GM23248 (cell line): ENCODE measurements at places on chromosomes 7 and 10.
A peak's percentile ranks its signal among the peaks of the same experiment; 100 is the strongest.

DNA sequence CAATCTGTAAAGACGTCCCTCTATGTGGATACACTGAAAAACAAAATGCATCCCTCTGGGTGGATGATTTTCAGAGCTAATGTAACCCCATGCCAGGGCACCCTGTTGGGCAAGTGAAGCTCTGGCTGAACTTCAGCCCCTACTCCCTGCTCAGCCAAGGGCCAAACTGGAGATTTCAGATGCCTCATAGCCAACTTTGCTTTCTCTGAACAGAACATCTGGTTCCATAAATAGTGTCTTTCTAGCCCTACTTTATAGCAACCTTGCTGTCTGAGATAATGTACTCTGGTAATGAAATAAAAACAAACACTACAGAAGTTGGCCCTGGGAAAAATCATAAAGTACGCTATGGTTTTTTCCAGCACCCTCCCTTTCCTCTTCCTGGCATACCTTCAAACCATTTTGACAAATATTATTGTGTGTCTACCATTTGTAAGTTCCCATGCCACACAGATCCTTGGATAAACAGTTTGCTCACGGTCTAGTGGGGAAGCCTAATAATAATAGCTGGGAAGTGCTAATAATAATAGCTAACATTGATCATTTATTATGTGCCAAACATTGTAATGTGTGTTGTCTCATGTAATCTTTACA, 3.4 kb downstream of the ENTPD1 start:
- no peak for DNase-seq

DNA sequence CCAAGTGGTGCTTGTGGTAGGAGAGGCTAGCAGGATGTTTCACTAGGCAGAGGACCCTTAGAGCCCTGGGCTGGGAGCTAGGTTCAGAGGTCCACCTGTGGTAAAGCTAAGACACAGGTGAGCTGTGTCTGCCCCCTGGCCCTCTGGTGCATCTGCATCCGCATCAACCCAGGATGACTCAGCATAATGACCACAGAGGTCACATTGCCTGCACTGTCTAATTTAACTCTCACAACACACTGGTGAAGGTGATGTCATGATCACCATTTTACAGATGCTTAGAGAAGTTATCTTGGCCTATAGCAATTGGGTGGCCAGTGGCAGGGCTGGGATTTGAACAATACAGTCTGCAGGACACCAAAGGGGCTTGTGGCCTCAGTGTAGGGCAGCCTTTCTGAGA, 33.1 kb downstream of the HABP2 start:
- peak; percentile 10 for DNase-seq

DNA sequence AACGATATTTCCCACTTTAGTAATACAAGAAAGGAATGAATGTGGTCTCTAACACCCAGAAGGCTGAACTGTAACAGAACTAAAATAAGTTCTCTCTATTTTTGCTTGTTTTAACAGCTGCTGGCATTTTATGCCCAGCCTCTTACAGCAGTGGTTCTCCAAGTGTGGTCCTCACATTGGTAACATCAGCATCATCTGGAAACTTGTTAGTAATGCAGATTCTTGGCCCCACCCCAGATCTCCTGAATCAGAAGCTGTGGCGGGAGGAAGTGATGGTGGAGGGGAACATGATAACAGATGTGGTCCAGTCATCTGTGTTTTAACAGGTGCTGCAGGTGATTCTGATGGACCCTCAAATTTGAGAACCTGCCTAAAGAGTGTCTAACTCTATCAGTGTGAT, 170.1 kb downstream of the TMEM26 start:
- DNase-seq, result peak; percentile 53

GRCh38 chr7:132154695-132155471, 421.4 kb downstream of the PLXNA4 start:
- DNase-seq, result no peak

DNA sequence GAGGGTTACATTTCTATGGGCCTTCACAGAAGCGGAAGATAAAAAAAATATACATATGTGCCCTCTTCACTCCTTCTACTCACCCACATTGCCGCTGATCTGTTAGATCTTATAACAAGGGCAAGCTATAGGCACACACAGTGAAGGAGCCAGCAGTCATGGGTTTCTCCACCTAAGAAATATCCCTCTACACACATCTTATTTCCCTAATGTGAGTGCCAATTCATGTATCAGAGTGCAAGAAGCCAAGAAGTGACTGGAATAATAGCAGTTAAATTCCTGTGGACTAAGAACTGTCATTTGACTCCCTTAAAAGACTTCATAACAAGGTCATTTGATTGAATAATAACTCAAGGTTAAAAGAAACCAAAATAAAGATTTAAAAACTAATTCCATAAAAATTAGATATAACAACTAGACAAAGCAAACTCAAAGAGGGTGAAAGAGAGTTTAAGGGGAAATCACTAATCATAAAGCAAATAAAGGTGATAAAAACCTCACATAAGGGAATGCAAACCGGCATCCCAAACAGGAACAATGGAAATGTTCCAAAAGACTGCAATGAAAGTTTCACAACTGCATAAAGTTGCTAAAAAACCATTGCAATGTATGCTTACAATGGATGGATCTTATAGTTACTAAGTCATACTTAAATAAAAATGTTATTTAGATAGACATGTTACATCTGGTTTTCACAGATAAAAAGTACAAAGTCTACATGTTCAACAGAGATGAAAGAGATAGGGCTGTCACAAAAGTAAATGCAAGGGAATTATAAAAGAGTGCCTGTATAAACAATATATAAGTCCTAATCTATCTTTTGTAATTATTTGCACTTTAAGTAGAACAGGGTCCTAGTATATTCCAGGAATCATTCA, 42.8 kb downstream of the ARHGAP21 start:
- peak; percentile 59 for DNase-seq

DNA sequence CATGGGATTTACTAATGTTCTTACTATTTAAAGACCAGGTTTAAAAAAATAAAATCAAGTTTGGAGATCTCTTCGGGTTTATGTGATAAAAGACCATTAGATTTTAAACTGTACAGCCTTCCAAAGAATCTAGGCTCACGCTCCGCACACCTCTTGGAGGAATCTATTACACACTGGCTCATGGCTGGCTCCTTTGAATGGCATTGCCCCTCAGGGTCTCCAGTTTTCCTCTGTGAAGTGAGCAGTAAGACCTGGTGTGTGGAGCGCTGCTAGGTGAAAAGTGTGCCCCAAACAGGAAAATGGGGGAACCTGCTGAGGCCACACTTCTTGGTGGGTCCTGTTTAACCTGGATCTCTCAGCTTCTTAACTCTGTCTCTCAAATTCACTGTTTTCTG, 142.3 kb downstream of the KAT6B start:
- no peak for DNase-seq

DNA sequence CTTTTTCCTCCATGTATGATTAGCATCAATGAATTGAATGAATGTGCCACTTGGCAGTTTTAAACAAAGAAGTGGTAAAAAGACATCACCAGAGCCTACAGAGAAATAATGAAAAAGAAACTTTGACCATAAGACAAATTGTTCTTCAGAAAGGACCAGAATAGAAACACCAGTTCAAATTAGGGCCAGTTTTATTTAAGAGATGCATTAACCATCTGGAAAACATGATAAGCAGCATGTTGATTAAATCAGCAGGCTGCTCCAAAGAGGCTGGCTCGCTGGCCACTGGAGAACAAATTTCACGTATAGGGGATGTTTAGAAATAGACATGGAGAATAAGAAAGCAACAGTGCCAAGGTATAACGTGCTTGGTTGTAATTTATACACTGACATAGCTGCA, 242.3 kb upstream of the AOAH start:
- DNase-seq, result no peak

- no peak for DNase-seq
Measured at GRCh38 chr10:102411341-102412255, 7.0 kb downstream of the PSD start.

- DNase-seq, result no peak
Measured at GRCh38 chr10:77511498-77512218, 126.0 kb downstream of the KCNMA1 start.

- no peak for DNase-seq
Measured at GRCh38 chr7:157431951-157432540, 95.2 kb downstream of the DNAJB6 start.

DNA sequence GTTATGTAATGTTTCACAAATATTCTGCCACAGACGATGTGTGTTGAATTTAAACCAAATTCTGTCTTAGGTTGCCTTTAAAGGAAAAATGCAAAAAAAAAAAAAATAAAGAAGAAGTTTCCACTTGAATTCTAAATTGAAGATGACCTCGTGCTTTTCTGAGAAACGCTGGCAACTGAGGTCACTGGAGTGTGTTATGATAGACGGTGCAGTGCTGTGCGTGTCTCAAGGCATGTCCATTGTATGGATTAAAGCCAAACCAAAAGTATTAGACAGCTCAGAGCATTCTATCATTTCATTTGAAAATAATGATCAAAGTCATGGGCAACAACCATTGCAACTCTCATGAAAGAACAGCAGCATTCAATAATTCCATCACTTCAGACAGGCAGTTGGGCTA, 483.9 kb downstream of the GRM8 start:
- DNase-seq, result no peak

GRCh38 chr10:96585736-96586418, 935 bp downstream of the TM9SF3 start:
- peak; percentile 59 for DNase-seq

GRCh38 chr10:51910596-51910995, 211.2 kb upstream of the CSTF2T start:
- no peak for DNase-seq

DNA sequence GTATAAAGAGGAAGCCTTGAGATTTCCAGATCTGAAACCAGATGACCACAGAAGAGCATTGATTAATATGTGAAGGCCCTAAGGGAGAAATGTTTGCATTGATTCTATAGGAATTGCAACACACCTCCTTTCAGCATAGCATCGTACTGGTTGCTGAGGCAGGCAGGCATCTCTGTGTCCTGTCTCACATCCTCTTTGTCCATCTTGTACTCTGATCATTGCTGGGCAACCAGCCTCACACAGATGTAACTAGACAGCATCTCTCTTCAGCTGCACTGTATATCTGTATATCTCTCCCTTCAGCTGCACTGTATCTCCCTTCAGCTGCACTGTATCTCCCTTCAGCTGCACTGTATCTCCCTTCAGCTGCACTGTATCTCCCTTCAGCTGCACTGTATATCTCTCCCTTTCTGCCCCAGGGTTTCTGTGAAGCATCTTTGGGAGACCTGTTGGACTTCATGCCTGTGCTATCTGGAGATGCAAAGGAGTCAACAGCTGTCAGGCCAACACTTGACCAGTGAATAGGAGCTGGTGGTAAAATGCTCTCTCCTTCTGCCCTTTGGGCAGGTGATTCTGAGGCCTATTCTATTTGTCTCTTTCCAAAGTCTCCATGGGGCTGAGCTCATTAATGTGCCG, 40.3 kb downstream of the TMEM178B start:
- DNase-seq, result no peak

- no peak for DNase-seq
Measured at GRCh38 chr10:3647074-3647473, 137.9 kb downstream of the KLF6 start.

DNA sequence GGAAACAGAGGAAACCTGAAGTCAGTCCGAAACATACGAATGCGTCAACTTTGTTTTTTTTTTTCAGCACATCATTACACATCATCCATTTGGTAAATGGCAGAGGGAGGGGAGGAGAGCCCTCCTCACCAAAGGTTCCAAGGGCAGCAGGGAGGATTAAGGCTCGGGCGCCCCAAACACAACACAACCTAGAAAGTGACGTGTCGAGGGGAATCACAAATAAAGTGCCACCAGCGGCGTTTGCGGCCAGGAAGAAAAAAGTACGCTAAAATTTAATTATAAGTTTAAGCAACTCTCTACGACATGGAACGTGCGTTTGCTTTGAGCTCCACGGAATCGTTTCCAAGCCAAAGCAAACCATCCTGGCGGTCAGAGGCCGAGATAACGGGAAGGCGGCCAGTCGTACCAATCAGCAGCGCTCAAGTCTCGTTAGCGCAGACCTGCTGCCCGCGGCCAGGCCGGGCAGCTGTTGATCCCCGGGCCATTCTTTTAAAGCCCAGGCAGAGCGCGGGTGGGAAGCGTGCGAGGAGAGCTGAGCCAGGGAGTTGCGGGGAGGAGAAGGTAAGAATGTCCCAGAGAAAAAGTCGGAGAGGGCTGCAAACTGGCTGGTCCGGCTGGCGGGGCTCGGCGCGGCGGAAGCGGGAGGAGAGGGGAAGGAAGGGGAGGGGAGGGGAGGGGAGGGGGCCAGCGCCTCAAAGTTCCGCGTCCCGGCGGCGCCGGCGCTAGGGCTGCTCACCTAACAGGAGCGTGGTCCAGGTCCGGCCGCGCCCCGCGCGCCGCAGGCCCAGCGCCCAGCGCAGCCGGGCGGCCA, 719 bp downstream of the DPY19L1 start:
- peak; percentile 83 for DNase-seq

- DNase-seq, result no peak
Measured at GRCh38 chr7:32048970-32049491, 21.2 kb downstream of the PDE1C start.

GRCh38 chr7:93711926-93712325, 137.4 kb upstream of the CALCR start:
- DNase-seq, result no peak

- DNase-seq, result peak; percentile 74
Measured at GRCh38 chr7:131431289-131431688, 103.6 kb downstream of the MKLN1 start.

DNA sequence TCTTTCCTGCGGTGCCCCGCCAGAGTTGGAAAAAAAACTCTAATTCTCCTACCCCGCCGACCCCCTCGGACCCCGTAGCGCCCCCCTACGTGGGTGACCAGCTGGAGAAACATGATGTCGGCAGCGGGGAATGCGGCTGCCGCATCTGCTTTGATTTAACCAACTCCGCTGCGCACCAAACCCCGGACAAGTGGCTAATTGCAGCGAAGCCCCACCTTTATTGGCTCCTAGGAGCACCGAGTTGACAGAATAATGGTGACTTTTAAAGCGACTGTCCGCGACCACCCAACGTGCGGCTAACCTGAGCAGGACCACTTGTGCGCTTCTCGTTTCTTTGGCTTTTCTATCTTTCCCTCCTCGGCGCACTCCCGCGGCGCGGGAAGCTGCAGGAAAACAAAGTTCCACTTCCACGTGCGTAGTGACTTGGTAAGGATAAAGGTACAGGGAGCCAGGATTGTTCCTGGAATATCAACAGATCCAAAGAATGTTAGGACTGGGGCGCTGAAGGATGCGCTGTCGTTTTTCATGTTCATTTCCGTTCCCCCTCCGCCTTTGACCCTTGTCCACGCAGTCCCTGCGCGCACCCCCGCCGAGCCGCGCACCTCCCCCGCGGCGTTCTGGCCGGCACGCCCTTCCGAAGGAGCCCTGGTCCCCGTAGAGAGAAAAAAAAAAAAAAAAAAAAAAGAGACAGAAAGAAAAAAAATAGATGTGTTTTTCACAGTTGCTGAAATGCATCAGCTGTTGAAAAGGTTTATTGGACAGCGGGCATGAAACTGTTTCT, 1.4 kb downstream of the WNT16 start:
- peak; percentile 36 for DNase-seq

DNA sequence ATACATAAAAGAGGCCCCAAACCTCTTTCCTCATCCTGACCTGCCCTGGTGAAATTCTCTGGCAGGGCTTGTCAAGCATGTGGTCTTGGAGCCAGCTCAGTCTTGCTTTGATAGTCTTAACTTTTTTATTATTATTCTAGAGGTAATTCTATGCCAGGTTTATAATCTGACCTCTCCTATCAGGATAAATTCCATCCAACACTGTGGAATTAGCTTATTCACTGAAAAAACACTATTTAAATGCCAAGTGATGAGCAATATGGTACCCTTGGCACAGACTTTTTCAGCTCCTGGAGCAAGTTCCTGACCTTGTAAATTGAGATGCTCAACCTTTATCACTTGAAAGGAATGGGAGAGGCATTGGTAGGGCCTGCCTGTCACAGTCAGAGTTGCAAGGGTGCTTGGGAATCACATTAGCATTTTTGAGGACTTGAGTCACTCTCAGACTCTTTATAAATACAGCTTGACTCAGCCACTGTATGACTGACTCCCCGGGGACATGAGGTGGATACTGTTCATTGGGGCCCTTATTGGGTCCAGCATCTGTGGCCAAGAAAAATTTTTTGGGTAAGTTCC, at the start of gene CPA4:
CPA4 (plus strand) TSS at position 480 of the 576 bp plus-strand sequence; CDS start at position 500, 20 bp downstream.
- DNase-seq, result peak; percentile 99
